ENCODE measurements at places on chromosomes 4 and X.
A peak's percentile ranks its signal among the peaks of the same experiment; 100 is the strongest.

DNA sequence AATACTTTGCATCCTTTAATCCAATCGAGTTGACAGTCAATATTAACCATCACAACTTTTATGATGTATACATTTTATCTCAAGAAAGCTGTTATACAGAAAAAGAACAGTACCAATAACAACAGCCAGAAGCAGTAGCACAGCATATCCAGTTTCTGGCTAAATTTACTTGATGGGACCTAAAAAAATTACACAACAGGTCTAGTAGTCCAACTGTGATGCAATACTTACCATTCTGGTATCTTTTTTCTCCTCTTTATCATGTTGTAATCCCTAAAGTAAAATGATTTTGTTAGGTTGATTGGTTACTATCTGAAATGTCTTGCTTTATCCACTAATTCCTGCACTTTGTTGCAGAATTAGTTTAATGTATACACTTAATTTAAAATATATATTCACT lies 1150.6 kb downstream of the FAT4 start:
- no peak for DNase-seq

DNA sequence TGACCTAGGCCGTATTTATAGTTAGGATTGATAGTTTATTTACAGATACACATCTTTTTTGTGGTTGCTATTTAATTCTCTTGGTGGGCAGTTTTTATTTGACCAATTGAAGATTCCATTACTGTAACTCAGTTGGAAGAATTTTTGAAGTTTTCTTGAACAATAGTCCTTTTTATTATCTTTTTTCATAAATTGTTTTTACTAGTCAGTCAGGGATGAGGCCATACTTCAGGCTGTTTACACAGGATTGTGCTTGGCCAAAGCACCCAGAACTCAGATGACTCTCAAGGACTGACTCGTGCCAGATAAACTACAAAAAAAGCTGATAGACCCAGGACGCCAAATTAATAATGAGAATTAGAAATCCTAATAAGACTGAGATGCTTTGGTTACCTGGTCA lies 7.0 kb downstream of the HERC3 start:
- DNase-seq = no peak

DNA sequence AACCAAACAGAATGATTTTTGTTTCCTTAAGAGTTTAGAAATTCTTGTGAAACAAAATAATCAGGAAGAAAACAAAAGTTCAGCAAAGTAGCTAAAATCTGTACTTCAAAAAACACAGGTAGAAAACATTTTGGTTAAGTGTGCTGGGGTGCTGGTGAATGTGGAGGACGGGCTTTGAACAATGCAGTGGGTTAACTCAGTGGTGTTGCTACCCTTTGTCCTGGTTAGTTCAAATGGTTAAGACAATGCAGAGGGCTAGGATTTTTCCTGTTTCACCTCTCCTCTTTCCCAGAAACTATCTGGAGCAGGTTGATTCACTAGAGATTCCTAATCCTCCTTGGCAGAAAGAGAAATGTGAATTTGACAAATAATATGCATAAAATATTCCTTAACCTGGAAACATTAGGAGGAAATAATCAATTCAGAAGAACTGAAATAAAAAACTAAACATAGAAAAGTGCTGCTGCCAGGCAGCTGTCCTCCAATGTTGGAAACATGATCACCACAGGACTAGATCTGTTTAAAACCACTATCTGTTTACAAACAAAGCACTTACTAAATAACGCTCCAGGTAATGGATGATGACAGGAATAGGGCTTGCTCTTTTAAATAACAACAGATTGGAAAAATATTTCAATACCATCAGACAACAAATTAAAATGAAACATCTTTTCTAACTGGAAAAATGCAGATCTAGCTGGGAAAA lies 148.9 kb downstream of the MAML3 start:
- no peak for DNase-seq

DNA sequence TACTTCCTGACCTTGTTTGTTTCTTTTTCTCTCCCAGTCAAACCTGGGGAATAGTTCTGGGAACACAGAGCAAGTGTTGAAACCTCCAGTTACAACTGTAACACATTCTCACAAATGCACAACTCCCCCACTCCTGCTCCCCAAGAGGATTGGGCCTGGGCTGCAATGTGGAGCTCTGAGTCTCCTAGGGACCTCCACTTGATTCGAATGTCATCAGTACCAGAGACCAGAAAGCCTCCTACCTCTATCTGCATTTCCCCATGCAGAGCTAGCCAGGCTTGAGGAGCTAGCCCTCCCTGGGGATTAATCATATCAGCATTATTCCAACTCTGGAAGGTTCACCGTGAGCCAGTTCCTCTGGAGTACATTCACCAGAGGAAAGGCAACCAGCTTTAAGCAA lies 41.7 kb upstream of the CITED1 start:
- no peak for DNase-seq

GRCh38 chrX:150887906-150888465 lies 10.5 kb downstream of the CD99L2 start:
- DNase-seq = no peak

- no peak for DNase-seq
Observed at GRCh38 chrX:153767674-153768055, 3.6 kb downstream of the PLXNB3 start.

DNA sequence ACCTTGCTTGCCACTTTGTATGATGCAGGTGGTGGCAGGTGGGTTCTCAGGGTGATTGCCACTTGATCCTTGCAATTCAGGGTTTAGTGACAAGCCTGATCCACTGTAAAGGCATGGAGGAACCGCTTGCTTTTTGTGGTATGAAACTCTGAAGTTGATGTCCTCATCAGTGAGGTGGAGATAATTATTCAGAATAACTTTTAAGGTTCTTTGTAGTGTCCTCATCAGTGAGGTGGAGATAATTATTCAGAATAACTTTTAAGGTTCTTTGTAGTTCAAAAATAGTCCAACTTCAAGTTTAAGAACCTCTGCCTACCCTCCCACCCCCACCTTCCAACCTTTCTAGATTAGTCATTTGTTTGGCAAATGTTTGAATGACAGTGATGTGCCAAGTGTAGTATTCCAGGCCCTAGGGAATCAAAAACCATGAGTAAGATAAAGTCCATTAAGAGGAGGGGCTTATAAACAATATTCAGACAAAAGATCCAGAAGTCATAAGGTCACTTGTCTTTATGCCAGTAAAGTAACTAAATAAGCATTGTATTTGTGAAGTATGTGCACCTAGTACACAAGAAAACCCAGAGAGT lies 51.2 kb downstream of the DCUN1D4 start:
- DNase-seq = no peak

DNA sequence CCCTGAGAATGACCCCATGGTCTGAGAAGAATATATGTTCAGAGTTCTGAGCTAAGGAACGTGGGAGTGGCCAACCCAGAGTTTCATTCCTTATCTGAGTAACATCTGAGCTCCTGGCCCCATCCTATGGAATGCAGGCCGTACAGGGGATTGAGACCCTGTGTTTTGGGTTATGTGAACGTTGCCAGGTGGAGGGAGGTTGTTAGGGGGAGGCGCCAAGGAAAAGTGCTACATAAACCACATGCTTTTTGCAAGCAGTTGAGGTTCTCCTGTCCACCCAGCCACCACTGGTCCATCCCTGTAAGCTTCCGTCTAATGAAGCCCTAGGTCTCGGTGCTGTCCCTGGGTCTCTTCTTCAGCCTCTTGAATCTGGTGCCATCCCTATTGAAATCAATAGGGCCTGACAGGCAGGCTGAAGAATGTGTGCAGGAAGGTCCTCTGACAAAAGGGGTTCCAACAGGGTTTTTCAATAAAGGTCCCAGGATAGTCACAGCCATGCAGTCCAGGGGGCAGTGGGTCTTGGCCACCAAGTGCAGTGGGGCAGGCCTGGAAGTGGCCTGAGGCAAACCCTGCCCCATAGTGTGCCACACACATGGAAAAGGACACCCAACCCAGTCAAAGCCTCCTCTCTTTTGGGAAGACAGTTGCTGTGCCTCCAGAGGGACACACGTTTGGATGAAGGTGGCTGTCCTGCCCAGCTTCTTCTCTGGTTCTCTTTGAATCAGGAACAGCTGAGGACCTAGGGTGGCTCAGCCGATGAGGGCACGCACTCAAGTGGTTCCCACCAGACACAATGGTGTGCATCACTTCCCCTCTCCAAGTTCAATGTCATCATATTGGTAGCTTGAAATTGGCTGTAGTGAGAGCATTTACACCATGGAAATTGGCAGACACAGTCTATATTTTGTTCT lies 53.5 kb downstream of the HTRA3 start:
- DNase-seq = no peak

- DNase-seq = peak; percentile 14
Observed at GRCh38 chrX:131677655-131678628, 134.1 kb downstream of the OR13H1 start.

DNA sequence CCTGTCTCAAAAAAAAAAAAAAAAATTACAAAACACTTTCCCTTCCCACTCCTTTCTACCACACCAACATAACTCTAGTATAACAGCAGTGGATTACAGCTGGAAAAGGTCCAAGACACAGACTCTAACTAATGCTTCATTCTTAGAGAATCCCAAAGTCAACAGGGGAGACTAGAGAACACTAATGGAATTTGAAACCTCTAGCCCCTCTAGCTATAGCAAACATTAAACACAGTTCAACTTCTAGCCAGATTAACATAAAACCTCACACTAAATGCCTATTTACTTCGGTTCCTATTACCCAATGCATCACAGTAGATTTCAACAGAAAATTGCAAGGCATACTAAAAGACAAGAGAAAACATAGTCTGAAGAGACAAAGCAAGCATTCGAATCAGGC lies 10.5 kb upstream of the DHX15 start:
- no peak for DNase-seq

GRCh38 chr4:124053872-124054538 lies 657.4 kb downstream of the SPRY1 start:
- no peak for DNase-seq

- no peak for DNase-seq
Observed at GRCh38 chrX:134745636-134746409, 87.6 kb upstream of the PLAC1 start.

- no peak for DNase-seq
Observed at GRCh38 chr4:153976954-153977353, 188.1 kb upstream of the SFRP2 start.

- DNase-seq = no peak
Observed at GRCh38 chrX:25663701-25664100, 474.4 kb upstream of the MAGEB18 start.

- DNase-seq = no peak
Observed at GRCh38 chrX:50877310-50877709, 33.2 kb upstream of the BMP15 start.

GRCh38 chrX:115952417-115953092 lies 218.0 kb upstream of the AGTR2 start:
- DNase-seq = no peak

DNA sequence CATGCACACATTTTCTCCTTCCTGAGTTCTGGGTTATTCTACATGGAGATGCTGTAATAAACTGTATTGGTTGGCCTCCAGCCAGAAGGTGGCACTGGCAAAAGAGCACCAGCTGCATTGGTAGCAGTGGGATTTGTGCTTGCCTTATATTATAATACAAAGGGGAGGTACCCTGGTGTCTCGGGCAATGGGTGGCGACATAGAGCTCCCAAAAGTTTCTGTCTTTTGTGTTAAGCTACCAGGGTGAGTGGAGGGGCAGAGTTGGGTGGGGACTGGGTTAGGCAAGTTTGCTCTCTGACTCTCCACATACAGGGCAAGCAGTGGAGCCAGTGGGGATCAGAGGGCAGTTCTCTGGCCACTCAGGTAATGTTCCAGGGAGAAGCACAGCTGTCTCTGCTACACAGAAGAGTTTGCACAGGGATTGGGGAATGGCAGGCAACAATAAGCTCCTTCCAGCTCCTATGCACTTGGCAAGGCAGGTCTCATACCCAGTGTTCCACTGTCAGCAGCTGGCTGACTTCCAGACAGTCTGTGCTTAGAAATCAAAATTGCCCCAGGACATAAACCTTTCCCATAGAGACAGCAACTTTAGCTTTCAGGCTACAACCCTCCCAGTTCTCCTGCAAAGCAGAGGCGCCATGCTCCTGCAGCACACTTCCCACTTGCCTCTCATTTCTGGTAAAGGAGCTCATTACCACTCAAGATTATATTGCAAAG lies 463.9 kb upstream of the PCDH7 start:
- DNase-seq = no peak

GRCh38 chr4:122480655-122481487 lies 24.3 kb upstream of the IL2 start:
- DNase-seq = no peak

DNA sequence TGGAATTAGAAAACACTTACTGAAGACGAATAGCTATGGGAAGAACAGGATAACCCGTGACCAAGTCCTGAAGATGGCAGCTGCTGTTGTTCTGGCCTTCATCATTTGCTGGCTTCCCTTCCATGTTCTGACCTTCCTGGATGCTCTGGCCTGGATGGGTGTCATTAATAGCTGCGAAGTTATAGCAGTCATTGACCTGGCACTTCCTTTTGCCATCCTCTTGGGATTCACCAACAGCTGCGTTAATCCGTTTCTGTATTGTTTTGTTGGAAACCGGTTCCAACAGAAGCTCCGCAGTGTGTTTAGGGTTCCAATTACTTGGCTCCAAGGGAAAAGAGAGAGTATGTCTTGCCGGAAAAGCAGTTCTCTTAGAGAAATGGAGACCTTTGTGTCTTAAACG lies 2.4 kb downstream of the AGTR2 start:
- DNase-seq = no peak

- DNase-seq = no peak
Observed at GRCh38 chr4:175779081-175779620, 32.9 kb downstream of the GPM6A start.

GRCh38 chrX:77548751-77549150 lies 101.6 kb downstream of the FGF16 start:
- no peak for DNase-seq

DNA sequence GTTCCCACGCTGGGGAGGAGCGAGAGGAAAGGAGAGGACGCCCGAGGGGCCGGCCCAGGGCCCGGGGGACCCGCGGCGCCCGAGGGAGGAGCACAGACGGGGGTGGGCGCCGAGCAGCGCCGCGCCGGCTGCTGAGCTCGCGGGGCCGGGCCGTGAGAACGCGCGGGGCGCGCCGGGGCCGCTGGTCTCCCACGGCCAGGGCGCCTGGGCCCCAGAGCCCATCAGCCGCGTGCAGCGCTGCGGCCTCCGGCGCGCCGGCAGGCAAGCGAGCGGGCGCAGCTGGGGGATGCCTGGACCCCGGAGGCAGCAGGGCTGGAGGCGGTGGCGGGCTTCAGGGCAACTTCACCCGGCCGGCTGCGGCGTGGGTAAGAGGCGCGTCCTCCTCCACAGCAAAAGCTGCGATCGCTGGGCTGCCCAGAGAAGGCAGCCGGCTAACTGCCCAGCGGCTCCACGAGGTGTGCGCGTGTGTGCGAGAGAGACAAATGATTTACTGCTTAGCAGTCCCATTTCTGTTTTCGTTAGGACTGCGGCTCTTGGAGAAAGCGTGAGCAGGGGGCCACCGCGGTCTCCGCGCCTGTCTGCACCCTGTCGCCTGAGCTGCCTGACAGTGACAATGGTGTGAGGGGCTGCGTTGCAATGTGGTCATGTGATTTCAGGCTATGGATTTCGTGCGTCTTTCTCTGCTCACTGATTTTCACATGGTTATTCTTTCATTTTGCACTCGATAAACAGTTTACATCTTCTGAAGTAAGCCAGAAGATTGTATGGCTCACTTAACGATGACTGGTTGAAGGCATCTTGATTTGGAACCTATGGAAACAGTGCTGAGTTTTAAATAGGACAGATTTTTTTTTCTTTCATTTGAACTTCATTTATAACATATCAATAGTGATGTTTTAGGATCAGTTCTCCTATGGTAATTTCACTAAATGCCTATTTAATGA lies 1.2 kb downstream of the GUCY1A1 start:
- peak; percentile 16 for DNase-seq

GRCh38 chr4:39700554-39700953 lies 2.6 kb downstream of the UBE2K start:
- DNase-seq = no peak

Data from GM19239 (cell line).